ENCODE measurements at places on chromosomes 3 and 15. TPM values are rescaled to one million over a fixed set of nuclear protein-coding genes. Genes with fewer than 3 reads are reported as not detected.
A peak's percentile ranks its signal among the peaks of the same experiment; 100 is the strongest.

DNA sequence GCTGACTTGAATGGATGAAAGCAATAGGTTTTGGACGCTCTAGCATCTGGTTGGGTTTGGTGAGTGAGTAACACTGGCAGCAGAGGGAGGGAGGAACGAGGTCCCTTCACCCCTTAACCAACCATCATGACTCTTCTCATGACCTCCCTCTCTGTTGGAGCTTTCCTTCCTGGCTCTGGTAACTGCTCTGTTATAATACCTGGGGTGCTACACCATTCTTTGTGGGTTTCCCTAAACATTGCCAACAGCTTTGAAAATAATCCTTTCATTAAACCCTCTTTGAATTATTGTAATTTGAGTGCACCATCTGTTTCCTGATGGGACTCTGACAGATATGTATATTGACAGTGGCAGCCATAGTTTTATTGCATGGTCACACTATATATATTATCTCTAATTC is 146.2 kb upstream of the PTPRG start:
- DNase-seq, result no peak

DNA sequence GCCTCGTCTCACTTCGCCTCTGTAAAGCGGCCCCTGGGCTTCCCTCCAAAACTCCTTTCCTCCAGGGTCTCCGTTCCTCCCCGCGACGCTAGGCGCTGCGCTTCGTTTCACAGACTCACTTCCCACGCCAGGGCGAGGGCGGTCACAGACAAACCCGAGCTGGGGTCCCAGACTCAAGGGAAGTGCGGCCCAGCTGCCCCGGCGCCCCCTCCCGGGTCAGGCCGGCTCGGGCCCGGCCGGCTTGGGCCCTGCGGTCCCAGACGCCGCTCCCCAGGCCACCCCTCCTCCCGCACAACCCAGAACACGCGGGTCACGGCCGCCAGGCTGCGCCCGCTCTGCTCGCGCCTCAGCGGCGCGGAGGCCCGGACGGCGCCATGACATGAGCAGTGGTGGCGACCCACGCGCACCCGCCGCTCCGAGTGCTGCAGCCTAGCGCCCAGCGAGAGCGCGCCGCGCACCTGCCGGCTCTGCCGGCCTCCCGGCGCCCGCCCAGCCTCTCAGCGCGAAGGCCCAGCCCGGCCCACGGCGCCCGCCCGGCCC is 547 bp downstream of the NUP210 start:
- peak; percentile 41 for DNase-seq

CLDN18 gene
- not detected for total RNA-seq

- no peak for DNase-seq
Observed at GRCh38 chr3:71288269-71288930, 295.1 kb downstream of the FOXP1 start.

EFCAB12 gene
- total RNA-seq, result not detected

- no peak for DNase-seq
Observed at GRCh38 chr15:42392309-42393024, 33.2 kb downstream of the CAPN3 start.

GRCh38 chr15:35496585-35496984 is 49.4 kb downstream of the DPH6 start:
- DNase-seq, result no peak

- DNase-seq, result no peak
Observed at GRCh38 chr3:159770998-159771397, 217.6 kb upstream of the IL12A start.

- no peak for DNase-seq
Observed at GRCh38 chr15:22810853-22811338, 24.5 kb downstream of the NIPA1 start.

PRICKLE2 gene
- 2.2 TPM for total RNA-seq

DNA sequence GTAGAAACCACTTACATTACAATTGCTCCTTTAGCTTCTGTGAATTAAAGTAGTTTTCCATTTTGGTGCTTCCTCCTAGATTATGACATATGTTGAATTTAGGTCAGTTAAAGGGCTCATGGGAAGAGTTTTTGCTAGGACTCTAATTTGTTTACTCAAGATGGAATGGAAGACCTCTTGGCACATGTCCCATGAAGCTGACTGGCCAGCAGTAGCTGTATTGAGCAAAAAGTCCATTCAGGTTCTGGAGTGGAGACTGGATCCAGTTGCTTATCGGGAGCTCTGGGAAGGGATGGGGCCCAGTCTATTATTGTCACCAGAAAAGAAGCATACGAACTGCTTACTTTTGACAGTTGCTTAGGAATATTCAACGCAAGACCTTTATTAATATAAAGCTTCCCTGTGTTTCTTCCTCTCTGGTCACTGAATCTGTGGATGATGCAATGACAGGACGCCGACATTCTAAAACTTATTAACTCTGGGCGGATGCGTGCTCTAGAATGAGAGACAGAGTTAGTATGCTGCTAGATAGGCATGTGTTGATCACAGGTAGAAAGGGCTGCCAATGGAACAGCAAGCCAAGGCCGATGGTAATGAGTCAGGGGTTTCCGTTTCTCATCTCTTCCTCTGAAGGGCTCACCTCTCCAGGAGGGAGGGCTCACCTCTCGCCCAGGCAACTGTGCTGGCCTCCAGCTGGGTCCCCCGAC is 155.8 kb downstream of the NR1D2 start:
- DNase-seq, result no peak

SLC22A13 gene
- total RNA-seq, result 0.20 TPM

TGM4 gene
- not detected for total RNA-seq

PLSCR4 gene
- total RNA-seq, result 3.6 TPM

PYGO1 gene
- 27.7 TPM for total RNA-seq

- no peak for DNase-seq
Observed at GRCh38 chr15:64029633-64030032, 16.7 kb downstream of the DAPK2 start.

- no peak for DNase-seq
Observed at GRCh38 chr15:91237445-91237844, 137.4 kb downstream of the SV2B start.

MOBP gene
- not detected for total RNA-seq

DNA sequence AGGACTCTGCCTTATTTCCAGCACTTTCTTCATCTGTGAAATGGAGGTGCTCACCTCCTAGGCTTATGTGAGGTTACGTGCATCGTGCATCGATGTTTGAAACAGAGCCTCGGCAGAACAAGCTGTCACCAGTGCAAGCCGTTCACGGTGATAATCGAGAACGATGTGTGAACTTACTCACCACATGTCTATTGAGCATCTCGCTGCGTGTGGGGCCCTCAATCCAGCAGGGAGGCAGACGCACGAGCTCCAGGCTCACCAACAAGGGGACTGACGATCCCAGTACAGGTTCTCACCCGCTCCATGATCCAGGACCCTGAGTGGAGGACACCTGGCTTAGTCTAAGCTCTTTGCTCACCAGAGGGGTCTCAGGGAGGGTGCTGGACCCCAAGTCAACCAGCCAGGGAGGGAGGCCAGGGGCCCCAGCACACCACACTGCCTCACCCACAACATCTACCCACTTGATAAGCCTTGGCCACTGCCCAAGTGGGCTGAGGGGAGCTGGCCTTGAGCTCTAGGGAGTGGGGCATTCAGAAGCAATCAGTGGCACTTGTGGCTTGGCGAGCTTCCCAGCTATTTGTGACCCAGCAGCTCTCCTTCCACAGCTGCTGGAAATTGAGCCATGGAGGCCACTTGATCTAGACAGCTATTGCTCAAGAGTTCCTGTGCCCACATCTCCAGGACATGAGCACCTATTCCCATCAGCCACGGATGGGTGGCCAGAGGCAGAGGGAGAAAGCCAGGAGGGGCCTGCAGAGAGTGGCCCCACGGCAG is 34.4 kb upstream of the SLC6A1 start:
- peak; percentile 83 for DNase-seq

GRCh38 chr15:62047282-62047827 is 12.9 kb downstream of the VPS13C start:
- no peak for DNase-seq

IRAK2 gene
- total RNA-seq, result 16.7 TPM

DNA sequence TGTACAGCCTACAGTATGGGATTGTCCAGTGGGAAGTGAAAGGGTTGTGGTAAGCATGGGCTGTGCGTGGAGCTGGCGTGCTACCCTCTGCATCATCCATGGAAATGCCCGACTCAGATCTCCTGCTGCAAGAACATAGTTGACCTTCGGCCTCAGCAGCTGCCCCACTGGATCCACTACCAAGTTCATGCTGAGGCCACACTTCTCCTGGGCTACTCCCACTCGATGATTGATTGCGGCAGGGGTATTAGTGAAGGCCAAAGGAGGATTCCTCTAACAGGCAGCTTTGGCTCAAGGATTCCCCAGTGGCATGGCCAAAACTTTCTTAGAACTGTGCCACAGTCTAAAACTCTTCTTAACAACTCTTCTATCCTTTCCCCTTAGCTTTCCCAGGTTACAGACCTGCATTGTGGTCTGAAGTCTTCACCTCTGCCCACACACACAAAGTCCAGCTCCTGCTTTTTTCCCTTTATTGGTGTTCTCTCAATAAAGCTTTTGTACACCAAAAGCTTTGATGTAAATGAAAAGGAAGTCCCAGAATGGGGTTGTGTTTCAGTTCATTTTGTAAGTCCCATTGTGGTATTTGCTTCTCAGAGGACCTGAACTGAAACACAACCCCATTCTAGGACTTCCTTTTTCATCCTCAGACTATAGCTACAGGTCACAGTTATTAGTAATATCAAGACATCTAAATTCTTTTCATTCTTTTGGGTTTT is 4.9 kb upstream of the TBC1D5 start:
- DNase-seq, result no peak

DNA sequence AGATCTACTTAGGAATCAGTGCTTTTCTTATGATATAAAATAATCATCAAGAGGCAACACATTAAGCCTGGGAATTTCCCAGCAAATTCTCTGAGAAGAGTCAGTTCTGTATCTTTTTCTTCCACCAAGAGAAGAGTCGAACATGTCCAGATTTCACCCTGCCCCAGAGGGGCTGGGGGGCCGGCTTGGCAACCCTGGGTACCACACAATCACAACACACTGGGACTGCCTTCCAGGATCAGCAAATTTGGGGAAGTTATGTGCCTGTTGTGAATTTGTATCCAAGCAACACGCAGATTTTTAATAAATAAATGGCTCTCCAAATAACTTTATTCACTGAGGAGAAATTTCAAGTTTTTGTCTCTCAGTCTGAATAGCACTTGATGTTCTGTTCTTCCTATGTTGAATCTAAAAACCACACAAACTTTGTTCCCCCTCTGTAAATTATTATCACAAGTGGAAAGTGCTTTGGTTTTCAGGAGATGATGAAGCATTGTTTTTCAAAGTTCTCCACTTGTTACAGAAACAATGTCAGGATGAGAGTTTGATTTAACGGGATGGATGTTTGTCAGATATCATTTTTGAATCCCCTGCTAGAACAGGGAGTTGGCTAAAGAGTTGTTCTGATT is 357.2 kb downstream of the ZNF385D start:
- no peak for DNase-seq

DNA sequence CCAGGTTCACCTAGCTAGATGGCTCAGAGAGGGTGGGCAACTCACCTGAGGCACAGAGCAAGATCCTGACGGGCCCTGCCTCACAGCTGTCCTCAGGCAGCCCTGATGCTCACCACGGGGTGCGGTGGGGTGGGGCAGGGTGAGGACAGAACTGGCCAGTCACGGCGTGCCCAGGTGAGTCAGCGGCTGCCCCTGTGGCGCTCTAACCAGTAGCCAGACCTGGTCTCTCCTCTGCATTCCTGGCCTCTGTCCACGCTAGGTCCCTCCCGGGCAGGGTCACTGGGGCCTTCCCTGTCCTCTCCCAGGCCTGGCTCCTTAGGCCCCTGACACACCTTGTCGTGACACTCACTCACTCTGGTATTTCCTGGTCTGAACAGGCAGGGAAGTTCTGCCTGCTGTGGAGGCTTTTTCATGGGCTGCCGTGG is 901 bp downstream of the ALS2CL start:
- no peak for DNase-seq

FILIP1L gene
- 128 TPM for total RNA-seq

- no peak for DNase-seq
Observed at GRCh38 chr3:187994221-187995042, 159.5 kb upstream of the LPP start.

DNA sequence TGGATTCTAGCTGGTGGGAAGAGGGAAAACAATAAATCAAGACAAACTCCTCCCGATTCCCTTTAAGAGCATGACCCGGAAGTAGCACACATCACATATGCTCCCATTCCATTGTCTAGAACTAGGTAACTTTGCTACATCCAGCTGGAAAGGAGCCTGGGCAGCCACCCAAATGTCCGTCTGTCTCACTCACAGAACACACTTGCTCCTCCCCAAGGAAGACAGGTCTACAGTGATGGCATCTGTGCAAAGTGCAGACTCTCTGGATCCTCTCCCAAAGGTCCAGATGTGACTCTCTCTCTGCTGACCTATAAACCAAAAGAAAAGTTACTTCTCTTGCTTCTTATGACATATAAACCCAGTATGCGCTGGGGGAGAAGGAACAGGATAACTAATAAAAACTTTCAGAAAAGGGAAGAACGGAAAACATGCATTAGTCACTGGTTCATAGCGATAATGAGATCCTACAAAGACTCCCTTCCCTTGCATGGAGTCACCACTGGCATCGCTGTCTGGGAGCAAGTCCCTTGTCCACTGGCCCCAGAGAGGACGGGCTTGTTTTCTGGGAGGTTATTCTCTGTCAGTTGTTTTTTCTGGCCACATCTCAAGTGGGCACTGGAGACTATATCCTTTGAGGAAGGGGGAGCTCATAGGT is 29.8 kb upstream of the EPHB3 start:
- no peak for DNase-seq

- DNase-seq, result no peak
Observed at GRCh38 chr3:13866041-13866965, 13.6 kb downstream of the WNT7A start.

RTP3 gene
- total RNA-seq, result not detected

GRCh38 chr3:15556512-15556911 is 35.0 kb upstream of the COLQ start:
- no peak for DNase-seq

- no peak for DNase-seq
Observed at GRCh38 chr15:56582785-56583184, 117.8 kb upstream of the MNS1 start.

DNA sequence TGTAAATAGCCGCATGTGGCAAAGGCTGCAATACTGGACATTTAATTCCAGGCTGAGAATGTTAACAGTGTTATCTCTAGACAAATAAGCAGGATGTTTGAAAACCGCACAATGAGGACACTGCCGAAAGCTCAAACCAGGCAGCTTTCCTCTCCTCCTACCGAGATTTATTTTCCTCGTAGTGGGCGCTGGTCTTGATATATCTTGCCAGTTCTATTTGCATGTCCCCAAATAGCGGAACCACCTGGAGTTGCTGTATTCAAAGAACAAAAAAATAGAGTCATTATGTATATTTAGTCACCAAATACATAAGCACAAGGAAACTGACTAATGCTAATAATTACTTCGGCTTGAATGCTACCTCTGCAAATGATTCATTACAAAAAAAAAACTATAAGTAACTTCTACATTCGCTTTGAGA is 46.5 kb downstream of the CYFIP1 start:
- no peak for DNase-seq

GRCh38 chr3:161500068-161500796 is 3.6 kb downstream of the OTOL1 start:
- no peak for DNase-seq

DNA sequence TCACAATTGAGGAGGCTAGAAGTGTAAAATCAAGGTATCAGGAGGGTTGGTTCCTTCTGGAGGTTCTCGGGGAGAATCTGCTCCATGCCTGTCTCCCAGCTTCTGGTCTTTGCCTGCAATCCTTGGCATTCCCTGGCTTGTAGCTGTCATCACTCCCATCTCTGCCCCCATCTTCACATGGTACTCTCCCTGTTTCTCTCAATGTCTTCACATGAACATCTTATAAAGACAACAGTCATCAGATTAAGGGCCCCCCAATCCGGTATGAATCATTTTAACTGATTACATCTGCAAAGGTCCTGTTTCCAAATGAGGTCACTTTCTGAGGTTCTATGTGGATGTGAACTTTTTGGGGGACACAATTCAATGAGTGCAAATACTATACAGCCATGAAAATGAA is 113.0 kb upstream of the GALNT15 start:
- DNase-seq, result no peak

CCRL2 gene
- 1.7 TPM for total RNA-seq
